ENCODE measurements at places on chromosomes 6 and 20.

DNA sequence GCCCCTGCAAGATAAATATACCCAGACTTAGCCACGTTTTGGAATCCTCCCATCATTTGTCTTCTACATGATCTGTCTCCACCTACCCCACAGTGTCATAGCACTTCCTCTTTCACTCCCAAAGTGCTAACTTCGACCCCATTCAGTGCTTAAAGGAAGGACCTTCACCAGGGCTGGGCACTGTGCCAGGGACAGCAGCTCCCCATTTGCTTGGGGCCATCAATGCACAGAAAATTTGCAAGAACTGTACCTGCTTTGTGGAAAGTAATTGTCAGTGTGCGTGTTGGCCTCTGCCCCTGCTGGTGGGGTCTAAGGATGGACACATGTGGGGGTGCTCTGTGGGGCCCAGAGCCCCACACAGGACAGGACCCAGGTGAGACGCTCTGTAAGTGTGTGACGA lies 5.2 kb upstream of the BPIFA2 start:
- H3K27me3 ChIP-seq: no peaks in the 10 kb centered on the region
- DNase-seq: no peak
- no peaks in the 10 kb centered on the region for H3K4me1 ChIP-seq
- no peak overlapping the region for H3K27ac ChIP-seq

DNA sequence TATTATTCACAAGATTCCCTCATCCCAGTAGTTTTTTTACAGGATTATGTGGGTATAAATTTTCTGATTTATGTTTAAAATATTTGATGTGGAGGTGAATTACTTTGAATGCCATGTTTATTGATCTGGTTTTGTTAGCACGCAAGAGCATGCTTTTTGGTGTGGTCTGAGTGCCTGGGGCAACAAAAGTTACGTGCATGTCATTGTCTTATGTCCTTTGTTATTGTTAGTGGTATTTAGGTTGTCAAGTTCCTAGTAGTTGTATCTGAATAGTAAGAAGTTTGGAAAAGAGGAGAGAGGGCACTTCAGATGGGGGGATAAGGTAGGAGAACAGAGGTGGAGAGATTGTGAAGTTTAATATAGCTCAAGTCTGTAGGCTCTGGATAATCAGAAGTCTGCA lies 95.0 kb downstream of the ATRN start:
- no peaks in the 10 kb centered on the region for H3K27me3 ChIP-seq
- peaks cover 60% of the 10 kb centered on the region for H3K36me3 ChIP-seq
- H3K4me1 ChIP-seq: no peaks in the 10 kb centered on the region
- no peak overlapping the region for H3K4me3 ChIP-seq
- no peak for DNase-seq

DNA sequence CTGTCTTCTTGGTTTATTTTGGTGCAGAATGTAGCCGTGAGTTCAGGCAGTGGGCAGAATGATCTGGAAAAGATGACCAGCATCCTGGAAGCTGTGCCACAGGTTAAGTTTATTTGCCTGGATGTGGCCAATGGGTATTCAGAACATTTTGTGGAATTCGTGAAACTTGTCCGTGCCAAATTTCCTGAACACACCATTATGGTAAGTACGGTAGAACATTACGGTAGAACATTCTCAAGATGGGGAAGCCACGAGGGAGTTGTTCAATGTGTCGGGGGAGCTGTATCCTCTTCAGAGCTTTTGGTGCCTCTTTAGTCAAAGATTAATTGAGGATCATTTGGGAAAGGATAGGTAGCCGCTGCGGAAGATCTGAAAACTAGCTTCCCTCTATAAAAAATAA lies 16.1 kb downstream of the GMPR start:
- no peaks in the 10 kb centered on the region for H3K27me3 ChIP-seq
- no peak for DNase-seq
- no peak overlapping the region for H3K27ac ChIP-seq
- no peak overlapping the region for H3K4me3 ChIP-seq
- H3K4me1 ChIP-seq: no peaks in the 10 kb centered on the region

- DNase-seq: no peak
- no peak overlapping the region for H3K27ac ChIP-seq
- no peak overlapping the region for H3K4me3 ChIP-seq
- H3K4me1 ChIP-seq: no peaks in the 10 kb centered on the region
- H3K36me3 ChIP-seq: no peaks in the 10 kb centered on the region
Observed at GRCh38 chr6:156337801-156338200, 439.4 kb upstream of the ARID1B start.

DNA sequence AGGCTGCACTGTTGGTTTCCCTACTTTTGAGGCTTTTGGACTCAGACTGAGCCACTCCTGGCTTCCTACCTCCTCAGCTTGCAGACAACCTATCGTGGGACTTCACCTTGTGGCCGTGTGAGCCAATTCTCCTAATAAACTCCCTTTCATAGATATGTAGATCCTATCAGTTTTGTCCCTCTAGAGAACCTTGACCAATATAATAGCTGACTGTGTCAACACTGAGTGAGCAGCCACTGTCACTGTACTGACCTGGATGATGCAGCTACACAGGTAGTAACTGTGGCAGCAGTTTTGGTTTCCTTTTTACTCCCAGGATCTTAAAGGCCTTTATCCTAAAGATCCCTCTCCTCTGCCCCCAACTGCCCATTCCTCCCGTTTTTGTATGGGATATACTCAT lies 70.2 kb downstream of the SLC22A3 start:
- no peak overlapping the region for H3K27ac ChIP-seq
- no peak for DNase-seq
- H3K4me1 ChIP-seq: no peaks in the 10 kb centered on the region
- H3K27me3 ChIP-seq: no peaks in the 10 kb centered on the region
- H3K36me3 ChIP-seq: no peaks in the 10 kb centered on the region

DNA sequence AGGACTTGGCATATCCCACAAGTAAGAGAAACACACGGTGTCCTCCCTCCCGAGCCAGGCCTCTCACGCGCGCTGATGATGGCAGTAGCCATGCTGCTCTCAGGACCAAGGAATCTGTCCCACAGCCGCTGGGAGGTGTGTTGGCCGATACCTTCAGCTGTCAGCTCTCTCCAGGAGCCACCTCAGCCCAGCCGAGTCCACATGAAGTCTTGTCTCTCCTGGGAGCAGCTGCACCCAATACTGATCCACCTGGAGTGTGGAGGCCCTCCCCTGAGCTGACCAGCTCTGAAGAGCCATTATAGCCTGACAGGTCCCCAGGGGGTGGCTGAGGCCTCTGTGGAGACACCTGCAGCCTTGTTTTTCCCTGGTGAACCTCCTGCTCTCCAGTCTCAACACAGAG lies 23.8 kb upstream of the NXT1 start:
- no peak for DNase-seq
- no peaks in the 10 kb centered on the region for H3K4me1 ChIP-seq
- no peaks in the 10 kb centered on the region for H3K36me3 ChIP-seq
- H3K27me3 ChIP-seq: no peaks in the 10 kb centered on the region

DNA sequence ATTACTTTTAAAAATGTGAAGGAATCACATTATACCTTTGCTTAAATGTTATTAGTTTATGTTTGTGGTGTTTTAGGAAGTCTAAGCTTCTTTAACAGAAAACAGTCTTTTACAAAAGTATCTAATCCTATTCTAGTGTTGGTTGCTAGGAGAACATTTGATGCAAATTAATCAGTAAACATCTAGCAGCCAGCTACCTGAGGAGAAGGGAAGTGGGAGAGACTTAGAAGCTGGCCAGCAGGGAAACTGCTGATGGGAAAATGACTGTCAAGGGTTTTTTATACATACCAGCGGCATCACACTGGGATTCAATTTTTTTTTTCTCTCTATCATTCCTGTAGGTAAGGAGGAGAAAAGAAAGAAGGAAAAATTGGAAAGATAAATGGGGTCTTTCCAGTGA lies 686.0 kb upstream of the MMS22L start:
- no peaks in the 10 kb centered on the region for H3K4me1 ChIP-seq
- H3K36me3 ChIP-seq: no peaks in the 10 kb centered on the region
- no peak overlapping the region for H3K27ac ChIP-seq
- H3K27me3 ChIP-seq: no peaks in the 10 kb centered on the region
- no peak for DNase-seq
- no peak overlapping the region for H3K4me3 ChIP-seq

- H3K27ac ChIP-seq: no peak overlapping the region
- peaks cover 32% of the 10 kb centered on the region for H3K4me1 ChIP-seq
- H3K4me3 ChIP-seq: no peak overlapping the region
- no peaks in the 10 kb centered on the region for H3K36me3 ChIP-seq
Observed at GRCh38 chr20:36866164-36866563, 9.8 kb upstream of the TLDC2 start.

DNA sequence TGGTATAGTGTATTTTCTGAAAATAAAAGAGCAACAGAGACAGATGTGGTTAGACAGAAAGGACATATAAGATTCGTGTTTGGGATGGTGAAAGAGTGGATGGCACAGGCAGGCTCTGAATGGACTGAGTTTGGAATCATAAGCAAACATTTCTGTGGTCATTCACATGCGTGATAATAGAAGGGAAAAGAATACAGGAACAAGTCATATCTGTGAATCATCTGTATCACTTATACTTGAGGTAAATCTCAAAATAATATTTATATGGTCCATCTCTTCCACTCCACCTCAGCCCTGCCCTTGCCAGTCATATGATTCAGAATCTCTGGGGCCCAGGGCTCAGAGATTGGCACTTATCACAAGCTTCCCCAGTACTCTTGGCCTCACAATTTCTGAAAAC lies 535.1 kb downstream of the BCKDHB start:
- DNase-seq: no peak
- no peaks in the 10 kb centered on the region for H3K27me3 ChIP-seq
- H3K36me3 ChIP-seq: no peaks in the 10 kb centered on the region
- no peaks in the 10 kb centered on the region for H3K4me1 ChIP-seq
- H3K27ac ChIP-seq: no peak overlapping the region

DNA sequence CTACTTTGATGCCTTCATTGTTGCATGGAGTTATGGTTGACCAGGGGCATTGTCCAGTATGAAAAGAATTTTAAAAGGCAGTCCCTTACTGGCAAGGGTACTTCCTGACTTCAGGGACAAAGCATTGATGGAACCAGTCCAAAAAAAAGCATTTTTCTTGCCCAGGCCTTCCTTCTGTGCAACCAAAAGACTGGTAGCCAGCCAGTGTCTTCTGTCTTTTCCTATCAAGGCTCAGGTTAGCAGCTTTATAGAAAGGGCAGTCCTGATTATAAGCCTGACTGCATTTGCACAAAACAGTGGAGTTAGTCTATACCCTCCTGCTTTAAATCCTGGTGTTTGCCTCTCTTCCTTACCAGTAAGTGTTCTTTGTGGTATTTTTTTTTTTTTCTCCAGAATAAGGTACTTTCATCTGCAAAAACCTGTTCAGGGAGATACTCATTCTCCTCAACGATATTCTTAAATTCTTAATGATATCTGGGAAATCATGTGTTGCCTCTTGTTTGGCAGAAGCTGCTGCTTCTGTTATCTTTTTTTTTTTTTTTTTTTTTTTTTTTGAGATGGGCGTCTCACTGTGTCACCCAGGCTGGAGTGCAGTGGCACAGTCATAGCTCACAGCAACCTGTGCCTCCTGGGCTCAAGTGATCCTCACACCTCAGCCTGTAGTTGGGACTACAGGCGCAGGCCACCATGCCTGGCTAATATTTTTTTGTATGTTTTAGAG lies 33.9 kb downstream of the SCAF8 start:
- no peak for DNase-seq
- H3K27me3 ChIP-seq: no peaks in the 10 kb centered on the region
- H3K4me1 ChIP-seq: peaks cover 86% of the 10 kb centered on the region

GRCh38 chr20:62200491-62201172 lies 17.8 kb downstream of the MTG2 start:
- peaks cover 76% of the 10 kb centered on the region for H3K36me3 ChIP-seq
- DNase-seq: peak; percentile 12
- H3K4me3 ChIP-seq: no peak overlapping the region

DNA sequence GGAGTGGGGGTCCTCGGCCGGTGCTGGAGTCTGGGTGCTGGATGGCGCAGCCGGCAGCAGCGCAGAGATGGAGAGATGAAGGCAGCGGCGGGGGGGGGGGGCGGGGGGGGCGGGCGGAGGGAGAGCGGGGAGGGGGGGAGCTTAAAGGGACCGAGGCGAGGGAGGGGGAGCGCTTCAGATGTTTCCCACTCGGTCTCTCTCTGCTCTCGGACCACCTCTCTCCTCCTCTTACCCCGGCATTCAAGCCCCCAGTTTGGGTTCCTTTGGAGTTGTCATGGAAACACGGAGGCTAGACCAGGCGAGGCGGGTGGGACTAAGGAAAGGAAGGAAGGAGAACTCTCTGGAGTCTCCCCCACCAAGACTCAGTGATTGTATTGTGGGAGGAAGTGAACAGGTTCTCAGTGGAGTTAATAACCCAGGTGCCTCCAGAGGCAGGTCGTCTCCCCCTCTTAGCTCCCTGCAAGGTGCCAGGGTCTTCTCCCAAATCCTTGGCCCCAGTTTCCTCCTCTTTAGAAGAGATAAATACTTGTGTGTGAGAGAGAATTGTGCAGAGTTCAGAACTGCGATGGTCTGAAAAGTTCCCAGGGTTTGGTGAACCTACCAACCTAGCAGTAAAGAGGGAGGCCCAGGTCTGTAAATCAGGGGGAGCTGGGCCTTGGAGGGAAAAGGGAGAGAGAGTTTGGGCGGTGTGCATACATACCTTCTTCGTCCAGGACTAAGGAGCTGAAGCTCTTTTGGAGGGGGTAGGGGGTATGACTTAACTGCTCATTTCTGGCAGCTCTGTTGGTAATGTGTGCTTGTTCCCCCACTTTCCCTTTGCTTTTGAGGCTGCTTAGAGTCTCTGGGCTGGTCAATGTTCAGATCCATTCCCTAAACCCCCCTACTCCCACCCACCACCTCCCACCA lies at the start of gene PRRT1:
Gene PRRT1 (minus strand): TSS at position 77 of the 906 bp plus-strand sequence. CDS start 112 bp downstream, outside the sequence.
- no peaks in the 10 kb centered on the region for H3K27me3 ChIP-seq
- peaks cover 41% of the 10 kb centered on the region for H3K4me1 ChIP-seq
- H3K36me3 ChIP-seq: peaks cover 16% of the 10 kb centered on the region
- DNase-seq: no peak
- peak within 1 kb of the TSS; percentile 92 for H3K27ac ChIP-seq
- H3K4me3 ChIP-seq: no peak within 1 kb of the TSS

DNA sequence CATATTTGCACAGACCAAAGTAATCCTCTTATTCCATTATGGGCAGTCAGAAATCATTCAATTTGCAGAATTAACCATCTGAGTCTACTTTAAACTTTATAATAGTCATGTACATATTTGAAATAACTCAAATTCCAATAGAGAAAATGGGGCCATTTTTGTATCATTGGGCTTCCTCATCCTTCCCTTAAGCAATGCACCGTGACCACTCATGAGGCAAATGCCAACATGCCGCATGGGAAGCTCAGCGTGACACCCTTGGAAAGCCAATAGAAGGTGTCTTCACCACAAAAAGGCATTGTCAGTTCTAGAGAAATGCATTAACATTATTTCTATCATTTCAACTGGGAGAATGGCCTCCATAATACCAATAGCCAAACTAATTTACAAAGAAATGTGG lies 38.5 kb downstream of the SIM1 start:
- no peak overlapping the region for H3K4me3 ChIP-seq
- no peaks in the 10 kb centered on the region for H3K4me1 ChIP-seq
- H3K27me3 ChIP-seq: no peaks in the 10 kb centered on the region
- no peaks in the 10 kb centered on the region for H3K36me3 ChIP-seq
- H3K27ac ChIP-seq: no peak overlapping the region
- no peak for DNase-seq

- no peak overlapping the region for H3K27ac ChIP-seq
- H3K27me3 ChIP-seq: no peaks in the 10 kb centered on the region
- no peaks in the 10 kb centered on the region for H3K36me3 ChIP-seq
Observed at GRCh38 chr6:158835616-158836221, 16.6 kb upstream of the EZR start.
